ENCODE measurements at places on chromosomes 13 and 19.
A peak's percentile ranks its signal among the peaks of the same experiment; 100 is the strongest.

DNA sequence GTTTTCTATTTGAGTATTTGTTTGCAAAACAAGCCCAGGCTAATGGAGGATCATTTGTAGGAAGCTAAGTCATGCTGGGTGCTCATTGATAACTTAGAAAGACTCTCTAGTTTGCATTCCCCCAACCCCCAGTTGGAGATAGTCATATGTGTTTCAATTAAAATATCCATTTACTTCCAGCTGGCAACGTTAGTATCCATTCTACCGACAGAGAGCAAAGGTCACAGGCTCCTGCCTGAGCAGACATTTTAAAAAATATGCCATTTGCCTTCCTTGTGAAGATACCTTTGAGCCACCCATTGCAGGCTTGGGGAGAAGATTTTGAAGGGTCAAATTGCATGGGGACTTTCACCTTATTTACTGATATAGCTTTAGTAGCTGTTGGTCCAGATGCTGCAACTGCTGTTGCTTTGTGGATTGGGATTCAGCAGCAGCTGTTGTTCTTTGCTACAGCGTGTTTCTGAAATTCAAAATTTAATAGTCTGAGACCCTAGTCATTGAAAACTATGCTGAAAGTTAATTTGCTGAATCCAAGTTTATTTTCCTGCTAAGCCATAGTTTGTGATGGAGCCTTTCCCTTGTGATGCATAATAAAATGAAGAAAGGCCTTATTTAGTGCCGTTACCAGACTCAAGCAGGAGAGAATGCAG, 335.1 kb downstream of the GPC6 start:
- no peak for DNase-seq

GRCh38 chr13:31427151-31428100, 227.7 kb downstream of the B3GLCT start:
- DNase-seq = no peak

DNA sequence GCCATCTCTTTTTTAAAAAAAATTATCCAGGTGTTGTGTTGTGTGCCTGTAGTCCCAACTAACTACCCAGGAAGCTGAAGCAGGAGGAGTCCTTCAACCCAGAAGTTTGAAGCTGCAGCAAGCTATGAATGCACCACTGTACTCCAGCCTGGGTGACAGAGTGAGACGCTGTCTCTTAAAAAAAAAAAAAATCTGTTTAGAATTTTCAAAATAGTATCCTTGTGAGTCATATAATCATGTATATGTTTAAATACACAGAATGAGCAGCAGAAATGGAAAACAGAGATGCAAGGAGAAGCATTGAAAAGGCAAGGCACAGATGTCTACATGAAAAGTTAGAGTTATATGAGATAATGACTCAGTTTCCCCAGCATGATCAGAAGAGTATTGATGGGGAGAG, 31.2 kb downstream of the SYDE1 start:
- no peak for DNase-seq

DNA sequence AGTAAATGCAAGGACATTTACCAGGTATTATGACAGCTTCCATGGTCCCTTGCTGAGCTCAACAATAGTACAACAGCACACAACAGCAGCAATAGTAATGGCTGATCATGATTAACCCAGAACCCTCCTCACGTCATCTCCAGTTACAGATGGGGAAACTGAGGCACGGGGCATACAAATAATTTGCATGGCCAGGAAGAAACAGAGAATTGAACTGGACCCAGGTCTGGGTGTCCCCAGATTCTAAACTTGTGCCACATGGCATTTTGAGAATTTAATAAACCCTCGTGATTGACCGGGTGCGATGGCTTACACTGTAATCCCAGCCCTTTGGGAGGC, 7.2 kb downstream of the MAST3 start:
- no peak for DNase-seq

DNA sequence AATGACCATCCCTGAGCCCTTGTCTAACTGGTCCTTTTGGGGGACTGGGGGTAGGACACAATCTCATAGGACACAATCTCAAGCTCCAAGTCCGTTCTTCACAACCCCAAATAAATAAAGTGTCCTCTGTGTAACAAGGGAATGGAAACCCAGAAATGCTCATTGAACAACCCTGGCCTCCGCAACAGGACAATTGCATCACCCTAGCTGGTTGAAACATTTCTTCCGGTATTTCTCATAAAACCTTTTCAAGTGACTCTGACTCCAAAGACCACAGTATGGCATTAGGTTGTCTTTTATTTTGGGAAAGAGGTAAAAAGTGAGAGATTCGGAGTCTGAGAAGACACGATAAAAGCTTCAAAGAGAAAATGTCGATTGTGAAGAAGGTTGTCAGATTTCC, 186.6 kb downstream of the ZNF536 start:
- DNase-seq = no peak

DNA sequence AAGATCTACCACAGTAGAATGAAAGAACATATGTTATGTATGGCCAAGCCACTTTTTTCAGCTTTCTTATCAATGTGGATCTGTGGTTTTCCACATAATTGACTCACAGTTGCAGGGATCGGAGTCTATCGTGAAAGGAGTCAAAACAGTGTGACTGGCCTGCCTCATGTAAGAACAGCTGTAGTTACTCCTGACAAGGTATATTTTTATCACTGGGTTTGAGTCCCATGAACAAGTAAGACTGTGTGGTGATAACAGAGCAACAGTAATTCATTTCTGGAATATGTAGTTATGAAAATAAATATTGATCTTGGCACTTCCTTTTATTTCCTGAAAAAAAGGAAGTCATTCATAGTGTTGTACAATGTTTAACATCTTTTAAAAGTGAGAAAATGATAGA, 416.6 kb downstream of the KLF12 start:
- DNase-seq = peak; percentile 82

GRCh38 chr13:79901336-79901735, 420.4 kb downstream of the NDFIP2 start:
- DNase-seq = no peak

- DNase-seq = peak; percentile 63
Observed at GRCh38 chr19:4803736-4804695, 12.5 kb downstream of the FEM1A start.

GRCh38 chr19:49434907-49435583, 6.3 kb downstream of the SLC17A7 start:
- DNase-seq = no peak

- no peak for DNase-seq
Observed at GRCh38 chr13:75651013-75651412, 14.9 kb downstream of the LMO7 start.

- no peak for DNase-seq
Observed at GRCh38 chr19:34493038-34493648, 11.6 kb downstream of the WTIP start.

GRCh38 chr19:38736036-38736412, 8.2 kb downstream of the CAPN12 start:
- DNase-seq = peak; percentile 54

GRCh38 chr13:48275507-48275906, 28.0 kb upstream of the RB1 start:
- no peak for DNase-seq

DNA sequence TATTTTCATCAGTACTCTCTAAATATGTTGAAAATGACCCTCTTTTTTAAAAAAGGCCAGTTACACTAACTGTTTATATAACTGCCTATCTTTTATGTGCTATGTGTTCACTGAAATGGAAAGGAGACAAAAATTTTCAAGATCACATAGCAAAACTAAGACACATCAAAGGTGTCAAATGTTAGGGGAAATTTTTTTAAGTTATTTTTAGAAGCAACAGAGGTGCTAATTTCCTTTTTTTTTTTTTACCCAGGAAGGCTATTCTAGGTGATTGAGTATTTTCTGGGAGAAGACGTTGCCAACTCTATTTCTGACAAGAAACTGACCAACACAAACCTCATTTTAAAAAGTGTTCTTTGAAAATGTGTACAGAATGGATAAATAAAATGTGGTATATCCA, 45.7 kb downstream of the ELF1 start:
- DNase-seq = no peak

- DNase-seq = no peak
Observed at GRCh38 chr13:30957258-30957943, 24.9 kb downstream of the TEX26 start.

- DNase-seq = no peak
Observed at GRCh38 chr19:48283908-48284307, 14.0 kb downstream of the ZNF114 start.

- no peak for DNase-seq
Observed at GRCh38 chr19:36041831-36042230, 9.2 kb upstream of the CLIP3 start.

DNA sequence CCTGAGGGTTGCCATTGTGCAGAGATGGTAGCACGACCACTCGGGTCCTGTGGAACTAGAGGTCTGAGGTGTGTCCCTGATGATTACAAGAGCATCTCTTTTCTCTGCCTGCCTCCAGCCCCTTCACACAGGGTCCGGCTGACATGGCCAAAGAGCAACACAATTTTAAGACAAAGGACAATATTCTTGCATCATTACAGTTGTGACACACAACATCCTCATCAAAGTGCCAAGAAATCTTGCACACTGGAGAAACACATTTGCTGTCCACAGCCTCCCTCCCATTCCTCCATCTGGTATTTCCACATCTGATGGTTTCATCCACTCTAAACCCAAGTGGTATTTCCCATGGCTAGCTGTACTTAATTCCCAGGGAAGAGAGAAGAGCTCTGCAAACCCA, 12.8 kb downstream of the COL4A1 start:
- no peak for DNase-seq

- no peak for DNase-seq
Observed at GRCh38 chr13:109785892-109786450, 412 bp downstream of the IRS2 start.

GRCh38 chr19:16234552-16235445, 37.1 kb downstream of the AP1M1 start:
- no peak for DNase-seq

DNA sequence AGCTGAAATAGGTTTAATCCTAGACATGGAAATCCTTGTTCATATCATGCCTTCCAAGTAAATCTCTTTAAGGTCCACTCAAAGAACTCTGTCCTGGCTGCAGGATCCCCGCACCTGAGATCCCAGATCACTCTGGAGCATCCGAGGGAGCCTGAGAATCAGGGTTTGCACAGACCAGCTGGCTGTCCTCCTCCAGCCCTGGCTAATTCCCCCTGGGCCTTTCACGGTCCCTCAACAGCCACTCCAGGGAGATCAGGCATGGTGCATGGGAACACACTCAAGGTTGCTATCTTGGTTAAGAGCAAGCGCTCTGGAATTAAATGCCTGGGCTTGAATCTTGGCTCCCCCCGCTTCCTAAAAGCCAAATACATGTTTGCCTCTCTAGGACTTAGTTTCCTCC, 130.8 kb downstream of the IRS2 start:
- no peak for DNase-seq

DNA sequence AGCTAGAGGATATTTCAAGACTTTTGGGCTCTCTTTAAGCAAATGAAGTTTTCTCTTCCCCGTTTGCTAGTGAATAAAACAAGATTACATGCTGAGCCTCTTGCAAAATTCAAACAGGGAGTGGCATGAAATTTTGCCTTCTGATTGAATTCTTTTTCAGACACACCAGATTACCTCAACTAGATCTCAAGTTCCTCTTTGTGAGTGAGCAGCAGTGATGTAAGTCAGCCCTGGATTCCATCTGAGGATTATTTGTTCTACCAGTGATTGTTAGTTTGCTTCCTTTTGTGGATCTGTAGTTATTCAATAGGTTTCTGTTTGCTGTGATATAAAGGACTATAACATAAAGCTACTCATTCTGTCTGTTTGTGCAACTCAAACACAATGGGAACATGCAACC, 407.7 kb downstream of the LMO7 start:
- DNase-seq = no peak

GRCh38 chr13:44989941-44990340, 603 bp downstream of the GPALPP1 start:
- DNase-seq = no peak

- no peak for DNase-seq
Observed at GRCh38 chr19:3673506-3674439, 26.5 kb downstream of the PIP5K1C start.
